Thyroid gland (tissue), 4 donors: ENCODE measurements at places on chromosomes 2 and 18. TPM values are rescaled to one million over a fixed set of nuclear protein-coding genes. Genes with fewer than 3 reads are reported as not detected.

ZEB2 gene
- 52.1 TPM for total RNA-seq

DAW1 gene
- not detected for total RNA-seq

RPRM gene
- total RNA-seq: 1.0 TPM

HRH4 gene
- total RNA-seq: not detected

UGT1A10 gene
- not detected for total RNA-seq

UGT1A4 gene
- total RNA-seq: 0.13 TPM

AQP12B gene
- total RNA-seq: not detected

CFAP221 gene
- 13.1 TPM for total RNA-seq

SMYD1 gene
- total RNA-seq: not detected

CFAP53 gene
- 2.7 TPM for total RNA-seq

NEU4 gene
- 0.78 TPM for total RNA-seq

PROKR1 gene
- not detected for total RNA-seq

CRYGD gene
- not detected for total RNA-seq

CCDC121 gene
- 7.2 TPM for total RNA-seq

HOXD3 gene
- 3.0 TPM for total RNA-seq

SLC30A3 gene
- 0.92 TPM for total RNA-seq

NEU2 gene
- total RNA-seq: not detected

SLC19A3 gene
- 0.83 TPM for total RNA-seq

CRACDL gene
- total RNA-seq: 9.3 TPM

MDH1B gene
- total RNA-seq: 8.4 TPM

KIAA2012 gene
- not detected for total RNA-seq

OR6B3 gene
- not detected for total RNA-seq

TCF4 gene
- 140 TPM for total RNA-seq

MLPH gene
- total RNA-seq: 64.2 TPM

BOLL gene
- not detected for total RNA-seq

ITGB6 gene
- 17.2 TPM for total RNA-seq

KCNS3 gene
- 7.8 TPM for total RNA-seq

TRIP12 gene
- 161 TPM for total RNA-seq

SLC4A3 gene
- 3.0 TPM for total RNA-seq

SERPINB5 gene
- not detected for total RNA-seq

FBXO15 gene
- 0.73 TPM for total RNA-seq

GPAT2 gene
- 3.8 TPM for total RNA-seq

CXCR1 gene
- 0.50 TPM for total RNA-seq

SCTR gene
- not detected for total RNA-seq

SP9 gene
- total RNA-seq: not detected

SIX3 gene
- not detected for total RNA-seq

IL37 gene
- not detected for total RNA-seq

MPP4 gene
- not detected for total RNA-seq

MERTK gene
- 36.7 TPM for total RNA-seq

DPYSL5 gene
- total RNA-seq: not detected

ERBB4 gene
- 17.4 TPM for total RNA-seq

RAB27B gene
- 0.40 TPM for total RNA-seq

EVX2 gene
- total RNA-seq: not detected

CNGA3 gene
- not detected for total RNA-seq

NLRC4 gene
- total RNA-seq: 0.29 TPM

PSMA8 gene
- total RNA-seq: not detected

EMX1 gene
- not detected for total RNA-seq

ITGA6 gene
- total RNA-seq: 49.7 TPM

KLHL29 gene
- total RNA-seq: 2.7 TPM

LIMS3 gene
- total RNA-seq: 9.6 TPM

IL1F10 gene
- total RNA-seq: not detected

CSRNP3 gene
- 10.7 TPM for total RNA-seq

GGCX gene
- total RNA-seq: 53.3 TPM

ITGAV gene
- 143 TPM for total RNA-seq

LIMS4 gene
- 4.0 TPM for total RNA-seq

CYTIP gene
- 5.5 TPM for total RNA-seq

IMPACT gene
- 32.6 TPM for total RNA-seq

LCT gene
- total RNA-seq: 0.24 TPM

TEX51 gene
- not detected for total RNA-seq
